Mesothelial cell of epicardium (in vitro differentiated cells): ENCODE measurements at places on chromosomes 5 and 9.

- no peak for DNase-seq
Measured at GRCh38 chr5:159459951-159460538, 129.8 kb upstream of the IL12B start.

- DNase-seq = no peak
Measured at GRCh38 chr5:54611290-54611951, 93.9 kb downstream of the SNX18 start.

- DNase-seq = no peak
Measured at GRCh38 chr5:158484150-158484549, 615.6 kb downstream of the EBF1 start.

DNA sequence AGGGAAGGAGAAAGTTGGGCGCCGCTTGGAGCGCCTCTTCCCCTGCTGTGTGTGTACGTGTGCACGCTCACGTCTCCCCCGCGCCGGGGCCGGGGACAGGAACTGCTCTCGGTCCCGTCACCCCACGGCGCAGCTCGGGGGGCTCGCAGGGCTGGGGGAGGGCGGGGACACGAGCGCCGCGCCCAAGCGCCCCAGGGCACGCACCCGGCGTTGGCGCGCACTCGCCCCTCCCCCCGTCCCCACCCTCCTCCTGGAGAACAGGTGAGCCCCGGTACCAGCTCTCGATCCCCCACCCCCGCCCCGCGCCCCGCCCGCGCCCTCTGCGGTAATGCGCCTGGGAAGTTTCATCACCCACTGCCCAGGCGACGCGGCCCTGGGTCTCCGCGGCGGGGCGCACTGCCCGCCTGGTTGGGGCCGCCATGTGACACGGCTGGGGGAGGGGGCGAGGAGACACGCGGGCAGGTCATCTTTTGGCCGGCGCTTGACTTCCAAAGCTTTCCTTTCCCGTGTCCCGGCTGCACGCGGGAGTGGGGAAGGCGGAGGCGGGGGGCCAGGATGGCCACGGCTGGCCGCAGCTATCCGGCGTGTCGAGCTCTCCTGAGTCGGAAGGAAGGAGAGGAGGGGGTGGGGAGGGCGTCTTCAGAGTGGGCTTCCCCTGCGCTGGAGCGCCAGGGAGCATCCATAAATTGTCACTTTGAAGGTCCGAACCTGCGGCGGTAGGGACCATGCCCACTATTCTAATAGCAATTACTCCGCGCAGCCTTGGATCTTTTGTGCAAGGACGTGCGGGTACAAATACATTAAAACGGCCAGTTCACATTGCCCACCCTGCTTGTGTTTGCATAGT is 1.5 kb upstream of the STC2 start:
- DNase-seq = peak; percentile 55

- no peak for DNase-seq
Measured at GRCh38 chr5:169385636-169386035, 84.7 kb upstream of the SLIT3 start.

DNA sequence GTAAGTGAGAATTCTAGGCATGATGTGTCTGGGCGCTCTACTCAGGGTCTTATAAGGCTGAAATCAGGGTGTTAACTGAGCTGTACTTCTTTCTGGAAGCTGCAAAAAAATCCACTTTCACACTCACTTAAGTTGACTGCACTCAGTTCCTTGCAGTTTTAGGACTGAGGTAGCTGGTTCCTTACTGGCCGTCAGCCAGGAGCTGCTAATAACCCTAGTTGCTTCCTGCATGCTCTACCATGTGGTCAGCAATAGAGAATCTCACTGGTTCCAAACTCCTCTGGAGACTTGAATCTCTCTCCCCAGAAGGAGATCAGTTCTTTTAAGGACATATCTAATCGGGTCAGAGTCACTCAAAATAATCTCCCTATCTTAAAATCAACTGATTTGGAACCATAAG is 911.2 kb downstream of the EFNA5 start:
- no peak for DNase-seq

DNA sequence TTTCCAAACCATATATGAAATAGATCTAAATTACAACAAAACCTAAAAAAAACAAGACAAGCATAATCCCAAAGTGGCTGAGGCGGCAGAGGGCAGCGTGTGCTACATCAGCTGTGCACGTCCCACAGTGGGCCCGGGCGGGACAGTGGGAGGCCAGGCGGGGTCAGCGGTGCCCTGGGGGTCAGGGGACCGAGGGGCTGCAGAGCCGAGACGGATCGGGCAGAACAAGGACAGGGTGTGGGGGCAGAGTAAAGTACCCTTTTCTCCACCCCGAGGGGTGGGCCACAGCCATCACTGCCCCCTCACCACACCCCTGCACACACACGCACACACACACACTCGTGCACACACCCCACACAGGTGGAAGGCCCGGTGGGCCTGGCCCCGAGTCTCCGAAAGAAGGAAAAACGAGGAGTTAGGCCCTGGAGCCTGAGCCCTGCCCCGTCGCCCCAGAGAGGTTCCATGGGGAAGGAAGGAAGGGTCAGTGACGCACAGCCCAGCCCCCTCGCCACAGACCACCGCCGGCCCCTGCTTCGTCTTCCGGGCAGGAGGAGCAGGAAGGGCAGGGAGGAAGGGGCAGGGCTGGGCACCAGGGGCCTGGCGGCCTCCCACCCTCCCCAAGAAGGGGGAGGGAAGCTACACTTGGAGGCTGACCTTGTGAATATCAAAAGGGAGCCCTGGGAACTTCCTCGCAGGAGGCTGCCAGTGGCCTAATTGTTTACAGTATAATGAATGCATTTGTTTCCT is 49.6 kb upstream of the UBAC1 start:
- DNase-seq = no peak

DNA sequence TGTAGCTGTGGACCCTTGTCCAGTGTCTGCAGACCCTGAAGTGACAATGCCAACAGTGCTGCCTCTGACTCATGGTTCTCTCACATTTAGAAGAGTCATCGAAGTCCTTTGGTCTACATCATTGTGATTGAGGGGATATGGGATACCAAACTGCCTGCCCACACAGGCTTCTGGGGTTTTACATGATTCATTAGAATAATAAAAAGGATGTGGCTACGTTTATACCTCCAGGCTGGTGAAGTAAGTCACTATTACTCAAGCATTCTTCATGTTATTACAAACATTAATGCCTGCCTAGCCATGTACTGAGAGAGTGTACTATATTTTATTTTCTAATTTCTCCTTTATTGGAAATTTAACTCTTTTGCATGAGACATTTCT is 365.7 kb downstream of the SPATA31D1 start:
- DNase-seq = no peak

- peak; percentile 66 for DNase-seq
Measured at GRCh38 chr5:50440651-50441492, at the start of gene EMB. TSS of gene EMB (minus strand) at chr5:50441288. CDS start at chr5:50441151, 137 bp downstream.

- no peak for DNase-seq
Measured at GRCh38 chr5:174139623-174140022, 94.1 kb downstream of the NSG2 start.

DNA sequence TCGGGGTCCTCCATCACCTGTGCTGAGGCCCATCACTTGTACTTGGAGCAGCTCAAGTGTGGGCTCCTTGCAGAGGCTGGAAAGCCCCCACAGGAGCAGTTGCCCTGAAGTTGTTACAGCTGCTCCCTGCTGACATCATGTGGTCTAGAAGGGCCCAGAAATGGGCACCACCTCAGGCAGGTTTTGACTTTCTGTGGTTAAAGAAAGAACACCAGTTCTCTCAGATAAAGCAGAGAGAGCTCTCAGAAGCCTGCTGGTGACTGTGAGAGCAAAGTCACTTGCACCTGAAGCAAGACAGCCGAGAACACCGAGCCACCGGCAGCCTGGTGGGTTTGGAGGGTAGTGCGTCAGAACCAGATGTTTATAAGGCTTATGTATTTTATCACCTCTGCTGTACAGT is 70.4 kb downstream of the MVB12B start:
- no peak for DNase-seq

- DNase-seq = no peak
Measured at GRCh38 chr9:89750117-89750791, 145.4 kb downstream of the GADD45G start.

DNA sequence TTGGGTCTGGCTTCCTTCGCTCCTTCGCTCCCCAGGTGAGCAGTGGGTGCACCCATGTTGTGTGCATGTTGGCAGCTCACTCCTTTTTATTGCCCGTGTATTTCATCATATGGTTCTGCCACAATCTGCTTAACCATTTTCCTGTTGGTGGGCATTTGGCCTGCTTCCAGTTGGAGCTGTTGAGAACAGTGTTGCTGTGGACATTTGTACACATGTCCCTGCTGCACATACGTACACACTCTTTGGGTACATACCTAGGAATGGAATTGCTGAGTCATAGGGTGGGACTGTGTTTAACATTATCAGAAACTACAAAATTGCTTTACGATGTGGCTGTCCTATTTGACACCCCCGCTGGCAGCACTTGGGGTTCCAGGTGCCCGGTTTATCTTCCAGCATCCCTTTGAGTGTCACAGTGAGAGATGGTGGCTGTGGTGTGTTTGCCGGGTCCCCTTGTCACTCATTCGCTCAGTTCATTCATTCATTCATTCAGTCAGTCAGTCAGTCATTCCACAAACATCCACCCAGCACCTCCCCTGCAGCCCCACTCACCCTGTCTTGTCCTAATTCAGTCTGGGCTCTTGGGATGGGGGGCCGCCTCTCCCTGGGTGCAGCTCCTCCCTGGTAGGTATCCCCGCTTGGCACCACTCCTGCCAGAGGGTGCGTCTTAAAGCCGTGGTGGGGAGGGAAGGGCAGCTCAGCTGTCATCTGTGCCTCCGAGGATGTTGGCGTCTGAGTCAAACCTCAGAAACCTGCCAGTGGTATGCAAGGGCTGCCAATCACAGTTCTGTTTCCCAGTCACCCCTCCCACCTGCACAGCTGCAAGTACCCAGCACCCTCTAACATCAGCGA is 7.9 kb upstream of the FIBCD1 start:
- DNase-seq = no peak

- DNase-seq = no peak
Measured at GRCh38 chr9:104858846-104859245, 69.1 kb downstream of the ABCA1 start.

DNA sequence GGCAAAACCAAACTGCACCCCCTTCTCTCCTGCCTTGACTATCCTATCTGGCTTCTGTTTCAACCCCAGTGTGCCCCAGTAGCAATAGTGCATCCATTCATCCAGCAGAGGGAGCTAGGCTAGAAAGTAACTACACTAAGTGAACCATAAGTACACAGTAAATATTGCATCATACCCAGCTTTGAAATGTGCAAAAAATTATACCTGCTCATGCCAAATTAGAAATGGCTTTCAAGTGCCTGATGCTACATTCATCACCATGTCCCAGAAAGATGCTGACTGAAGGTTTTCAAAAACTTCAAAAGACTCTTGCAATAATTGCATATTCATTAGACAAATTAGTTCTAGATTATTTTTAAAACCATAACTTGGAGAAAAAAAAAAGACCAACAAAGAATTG is 153.5 kb downstream of the PRELID2 start:
- DNase-seq = no peak

- DNase-seq = no peak
Measured at GRCh38 chr5:149834246-149834855, 104.2 kb downstream of the PPARGC1B start.

DNA sequence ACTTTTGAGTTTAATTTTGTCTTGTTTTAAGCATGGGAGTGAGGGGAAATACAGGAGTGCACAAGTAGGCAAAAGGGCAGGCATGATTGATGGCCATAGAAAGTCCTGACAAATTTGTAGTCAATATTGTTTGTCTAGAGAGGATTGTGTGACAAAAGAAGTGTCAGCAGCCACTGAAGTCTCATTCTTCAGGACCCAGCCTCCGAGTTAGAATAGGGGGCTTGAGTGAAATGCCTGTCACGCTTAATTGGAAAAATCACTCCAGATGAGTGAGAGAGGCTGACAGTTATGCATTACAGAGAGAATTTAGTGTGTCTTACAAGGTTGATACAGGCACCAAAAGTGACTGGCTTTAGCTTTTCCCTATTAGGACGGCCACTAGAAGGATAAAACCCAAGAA is 81.9 kb upstream of the RPS23 start:
- no peak for DNase-seq

GRCh38 chr5:3596857-3597166 is 1.2 kb downstream of the IRX1 start:
- DNase-seq = no peak

- no peak for DNase-seq
Measured at GRCh38 chr9:127866535-127866934, 10.9 kb downstream of the AK1 start.

GRCh38 chr9:86721226-86721781 is 226.0 kb downstream of the GAS1 start:
- no peak for DNase-seq

DNA sequence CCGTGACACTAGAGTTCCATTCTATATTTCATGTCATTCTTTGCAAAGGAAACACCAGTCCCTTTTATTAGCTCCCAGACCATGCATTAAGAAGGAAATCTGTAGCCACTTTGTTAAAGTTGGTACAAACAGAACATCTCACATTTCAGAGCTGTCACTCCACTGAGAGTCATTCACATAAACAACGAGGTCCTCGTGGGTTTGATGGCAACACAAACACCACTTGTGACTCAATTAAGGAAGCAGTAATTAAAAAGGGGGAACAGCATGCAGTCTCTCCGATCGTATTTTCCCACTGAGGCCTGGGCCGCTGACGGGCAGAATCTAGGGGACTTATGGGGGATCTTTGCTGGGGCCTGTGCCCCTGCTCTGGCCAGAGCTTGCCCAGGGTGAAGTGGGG is 94.2 kb upstream of the ZNF618 start:
- DNase-seq = no peak

DNA sequence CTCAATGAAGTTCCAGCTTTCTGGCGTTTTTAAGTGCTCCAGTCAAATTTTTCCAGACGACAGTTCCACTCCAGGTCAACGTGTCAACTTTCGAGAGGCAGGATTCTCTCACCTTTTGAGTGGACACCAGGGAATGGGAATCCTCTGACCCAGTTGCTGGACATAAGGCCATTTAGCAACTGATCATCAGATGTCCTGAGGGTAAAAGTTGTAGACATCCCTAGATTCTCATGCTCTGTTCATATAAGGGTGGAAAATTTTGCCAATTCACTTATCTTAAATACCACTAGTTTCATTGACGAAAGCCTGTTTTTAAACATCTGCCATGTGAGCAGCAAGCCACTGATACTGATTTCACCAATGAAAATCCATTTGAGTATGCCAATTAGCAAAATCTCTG is 275.5 kb downstream of the MAST4 start:
- no peak for DNase-seq

DNA sequence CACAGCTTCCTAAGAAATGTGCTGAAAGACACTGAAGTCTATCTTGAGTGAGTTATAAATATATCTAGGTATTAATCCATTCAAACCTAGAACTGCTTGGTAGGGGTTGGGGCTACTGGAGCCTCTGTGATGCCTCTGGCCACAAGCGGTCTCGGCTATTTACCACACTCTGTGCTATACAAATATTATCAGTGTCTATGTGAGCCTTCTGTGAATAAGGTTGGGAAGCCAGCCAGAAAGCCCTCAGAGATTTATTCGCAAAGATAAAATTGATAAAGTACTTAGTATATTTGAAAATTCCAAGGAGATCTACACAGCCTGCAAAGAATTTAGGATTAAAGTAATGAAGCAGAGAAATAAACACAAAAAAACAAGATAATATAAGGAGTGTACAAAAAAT is 41.4 kb downstream of the LIFR start:
- DNase-seq = no peak

- DNase-seq = no peak
Measured at GRCh38 chr9:131528186-131528585, 2.9 kb downstream of the UCK1 start.
